ENCODE measurements at places on chromosomes 7 and 10.

DNA sequence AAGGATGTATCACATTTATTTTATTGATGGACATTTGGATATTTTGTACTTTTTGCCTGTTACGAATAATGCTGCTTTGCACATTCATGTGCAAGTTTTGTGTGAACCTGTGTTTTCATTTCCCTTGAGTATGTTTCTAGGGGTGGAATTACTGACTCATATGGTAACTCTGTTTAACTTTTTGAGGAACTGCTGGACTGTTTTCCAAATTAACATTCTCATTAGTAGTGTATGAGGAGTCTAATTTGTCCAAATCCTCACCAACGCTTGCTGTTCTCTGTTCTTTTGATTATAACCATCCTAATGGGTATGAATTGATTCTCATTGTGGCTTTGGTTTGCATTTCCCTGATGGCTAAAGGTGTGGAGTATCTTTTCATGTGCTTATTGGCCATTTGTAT, 3.2 kb downstream of the WDR11 start:
- DNase-seq = no peak

DNA sequence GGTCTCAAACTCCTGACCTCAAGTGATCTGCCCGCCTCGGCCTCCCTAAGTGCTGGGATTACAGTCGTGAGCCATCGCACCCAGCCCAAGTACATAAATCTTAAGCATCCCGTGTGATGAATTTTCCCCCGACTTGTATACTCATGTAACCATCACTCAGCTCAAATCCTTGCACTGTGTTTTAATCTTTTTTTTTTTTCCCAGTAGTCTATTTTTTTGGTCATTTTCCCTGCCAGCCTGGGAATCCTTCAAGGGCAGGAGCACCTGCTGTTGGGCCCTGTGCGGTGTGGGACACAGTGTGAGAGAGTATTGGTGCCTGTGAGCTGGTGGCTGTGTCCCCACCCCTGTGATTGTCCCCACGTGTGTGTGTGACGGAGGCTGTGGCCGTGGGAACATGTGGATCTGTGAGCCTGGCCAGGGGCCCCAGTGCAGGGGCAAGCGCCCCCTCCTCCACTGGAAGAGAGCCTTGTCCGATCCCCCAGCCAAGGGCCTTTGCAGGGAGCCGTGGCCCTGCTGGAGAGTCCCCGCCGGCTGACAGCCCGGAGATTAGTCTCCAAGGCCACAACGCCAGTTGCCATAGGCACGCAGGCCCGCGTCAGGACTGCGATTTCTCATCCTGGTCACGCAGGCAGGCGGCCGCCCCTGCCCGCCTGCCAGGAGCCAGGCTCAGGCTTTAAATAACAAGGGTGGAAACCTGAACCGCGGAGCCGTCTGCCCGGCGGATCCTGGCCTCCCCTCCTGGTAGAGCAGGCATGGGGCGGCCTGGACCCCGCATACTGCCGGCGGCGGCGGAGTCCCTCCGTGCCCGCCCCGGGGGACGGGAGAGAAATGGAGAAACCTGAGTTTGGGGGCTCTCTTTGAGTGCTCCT, 26.5 kb downstream of the GTF2IRD1 start:
- no peak for DNase-seq

GRCh38 chr10:32328499-32328898, 18.5 kb downstream of the EPC1 start:
- no peak for DNase-seq

GRCh38 chr7:7219216-7219615, 36.9 kb downstream of the C1GALT1 start:
- no peak for DNase-seq

- no peak for DNase-seq
These were observed 382.3 kb upstream of the MTPN start for GRCh38 chr7:136359333-136359903.

DNA sequence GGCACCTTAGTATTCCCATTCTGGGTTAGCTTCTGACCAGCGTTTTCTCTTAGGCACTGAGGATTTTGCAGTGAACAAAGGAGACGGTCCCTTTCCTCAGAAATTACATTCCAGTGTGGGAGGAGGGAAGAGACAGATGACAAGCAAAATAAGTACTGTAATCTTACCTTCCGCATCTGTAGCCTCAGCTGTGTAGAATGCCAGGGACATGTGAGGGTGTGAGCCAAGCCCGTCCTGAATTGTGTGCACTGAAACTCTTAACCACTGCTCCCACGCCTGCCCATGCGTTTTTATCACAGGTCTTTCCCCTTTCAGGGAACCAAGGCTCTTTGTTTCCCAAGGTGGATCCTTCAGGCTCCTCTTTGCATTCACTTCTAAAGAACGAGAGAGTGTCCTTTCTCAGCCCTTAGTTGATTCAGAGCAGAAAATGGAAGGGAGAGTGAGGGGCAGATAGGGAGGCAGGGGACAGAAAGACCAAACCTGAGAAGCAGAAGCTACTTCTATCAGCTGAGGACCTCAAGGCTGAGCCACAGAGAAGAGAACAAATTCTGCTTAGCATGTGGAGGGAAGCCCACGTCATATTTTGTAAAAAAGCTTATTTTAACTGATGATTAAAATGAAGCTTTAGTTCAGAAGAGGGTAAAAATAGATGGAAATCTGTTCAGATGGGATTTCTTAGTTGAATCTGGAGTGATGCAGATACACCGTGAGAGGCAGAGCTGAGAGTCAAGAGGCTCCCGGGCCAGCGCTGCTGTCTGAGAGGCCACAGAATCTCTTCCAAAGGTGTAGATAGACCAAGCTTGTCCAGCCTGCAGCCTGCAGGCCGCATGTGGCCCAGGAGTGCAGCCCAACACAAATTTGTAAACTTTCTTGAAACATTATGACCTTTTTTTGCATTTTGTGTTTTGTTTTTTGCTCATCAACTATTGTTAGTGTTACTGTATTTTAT, 122.5 kb downstream of the CCNY start:
- no peak for DNase-seq

DNA sequence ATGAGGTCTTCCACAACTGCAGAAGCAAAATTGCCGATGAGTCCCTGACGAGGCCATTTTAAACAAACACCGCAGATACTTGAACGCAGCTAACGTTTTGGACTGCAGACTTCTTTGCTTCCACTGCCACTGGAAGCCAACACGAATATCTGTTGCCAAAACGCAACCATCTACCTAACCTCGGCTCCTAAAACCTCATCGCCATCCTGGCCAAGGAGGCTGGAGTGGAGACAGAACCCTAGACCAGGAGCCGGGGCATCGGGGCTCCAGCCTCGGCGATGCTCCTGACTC, 493 bp downstream of the WDR91 start:
- DNase-seq = no peak

GRCh38 chr7:28083164-28083997, 97.2 kb downstream of the JAZF1 start:
- no peak for DNase-seq

DNA sequence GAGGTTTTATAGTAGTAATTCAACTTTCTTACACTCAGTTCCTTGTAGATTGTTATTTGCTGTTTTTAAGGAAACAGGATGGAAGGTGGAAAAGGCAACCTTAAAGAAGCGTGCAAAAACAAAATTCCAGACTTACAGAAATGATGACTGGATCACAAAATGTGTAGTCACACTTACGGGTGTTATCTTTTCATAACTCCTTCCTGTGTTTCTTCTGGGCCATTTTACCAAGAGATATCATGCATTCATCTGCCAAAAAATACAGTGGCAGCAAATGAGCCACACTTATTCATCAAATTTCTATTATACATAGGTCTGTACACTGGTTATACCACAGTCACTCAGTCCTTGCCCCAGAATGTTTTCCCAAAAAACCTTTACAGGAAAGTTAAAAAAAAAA, 94.3 kb upstream of the IL6 start:
- no peak for DNase-seq

- no peak for DNase-seq
These were observed 15.9 kb downstream of the TMEM176B start for GRCh38 chr7:150784120-150784736.

DNA sequence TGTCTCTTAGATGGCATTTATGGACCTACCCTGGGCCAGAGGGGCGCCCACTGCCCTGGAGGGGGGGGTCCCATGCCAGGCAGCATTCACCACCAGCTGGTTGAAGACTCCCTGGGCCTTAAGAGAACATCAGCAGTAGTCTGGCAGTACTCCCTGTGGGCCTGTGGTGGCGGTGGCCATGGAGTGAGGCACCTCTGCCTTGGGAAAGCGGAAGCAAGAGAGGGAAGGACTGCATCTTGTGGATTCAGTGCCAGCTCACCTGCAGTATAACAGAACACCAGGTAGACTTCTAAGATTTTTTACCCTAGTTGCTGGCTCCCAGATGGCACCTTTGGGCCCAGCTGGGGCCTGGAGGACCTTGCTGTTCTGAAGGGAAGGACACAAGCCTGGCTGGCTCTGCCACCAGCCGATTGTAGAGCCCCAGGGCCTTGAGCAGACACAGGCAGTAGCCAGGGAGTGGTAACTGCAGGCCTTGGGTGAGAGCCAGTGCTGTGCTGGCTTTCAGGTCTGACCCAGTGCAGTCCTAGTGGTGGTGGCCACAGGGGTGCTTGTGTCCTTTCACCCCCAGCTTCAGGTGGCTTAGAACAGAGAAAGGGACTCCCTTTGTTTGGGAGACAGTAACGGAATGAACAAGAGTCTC, 15.8 kb downstream of the PLAC9 start:
- DNase-seq = no peak

- DNase-seq = no peak
These were observed 15.4 kb downstream of the STAM start for GRCh38 chr10:17659365-17659764.

DNA sequence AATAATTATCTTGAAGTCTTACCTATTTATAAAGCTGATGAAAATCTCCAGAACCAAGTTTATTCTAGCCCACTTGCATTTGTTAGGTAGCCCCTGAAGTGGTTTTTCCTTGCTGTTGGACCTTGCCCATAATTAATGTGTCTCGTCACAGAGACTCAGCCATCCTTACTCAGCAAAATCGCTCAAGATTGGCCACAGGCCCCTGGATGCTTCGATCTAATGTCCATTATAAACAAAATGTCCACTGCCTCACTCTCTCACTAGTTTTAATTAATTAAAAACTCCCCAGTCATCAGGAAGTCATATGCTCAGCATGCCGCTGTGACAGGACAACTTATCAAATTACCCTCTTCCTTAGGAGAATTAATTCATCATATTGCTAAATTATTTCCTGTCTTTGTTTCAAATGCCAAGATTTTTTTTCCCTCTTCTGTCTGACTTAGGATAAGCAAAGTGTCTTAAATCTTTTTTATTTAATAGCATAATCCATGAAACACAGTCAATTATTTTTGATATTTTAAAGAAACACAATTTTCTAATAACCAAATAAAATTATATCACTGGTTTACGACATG, 126.8 kb upstream of the PCLO start:
- DNase-seq = no peak

GRCh38 chr7:132270517-132270916, 305.8 kb downstream of the PLXNA4 start:
- DNase-seq = no peak

DNA sequence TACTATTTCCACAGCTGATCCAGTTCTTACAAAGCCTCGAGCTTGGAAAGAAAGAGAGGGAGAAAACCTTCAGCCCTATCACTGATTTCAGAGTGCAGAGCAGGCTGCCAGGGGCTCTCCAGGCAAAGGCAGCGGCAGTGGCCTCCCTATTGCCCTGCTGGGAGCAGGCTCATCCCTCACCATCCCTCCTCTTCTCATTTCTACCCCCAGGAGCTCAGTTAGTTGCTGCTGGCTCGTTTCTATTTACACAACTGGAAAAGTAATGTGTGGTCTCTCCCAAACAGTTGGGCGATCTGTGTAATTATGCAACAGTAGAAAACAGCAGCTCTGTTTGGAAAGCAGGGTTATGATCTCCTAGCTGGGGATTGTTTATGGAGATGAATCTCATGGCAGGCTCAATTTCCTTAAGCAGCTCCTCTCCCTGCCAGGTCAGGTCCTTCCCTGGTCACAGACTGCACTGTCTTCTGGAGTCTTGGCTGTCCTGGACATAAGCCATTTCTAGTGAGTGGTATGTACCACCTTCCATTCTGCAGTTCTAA, 28.7 kb upstream of the TNS3 start:
- no peak for DNase-seq

DNA sequence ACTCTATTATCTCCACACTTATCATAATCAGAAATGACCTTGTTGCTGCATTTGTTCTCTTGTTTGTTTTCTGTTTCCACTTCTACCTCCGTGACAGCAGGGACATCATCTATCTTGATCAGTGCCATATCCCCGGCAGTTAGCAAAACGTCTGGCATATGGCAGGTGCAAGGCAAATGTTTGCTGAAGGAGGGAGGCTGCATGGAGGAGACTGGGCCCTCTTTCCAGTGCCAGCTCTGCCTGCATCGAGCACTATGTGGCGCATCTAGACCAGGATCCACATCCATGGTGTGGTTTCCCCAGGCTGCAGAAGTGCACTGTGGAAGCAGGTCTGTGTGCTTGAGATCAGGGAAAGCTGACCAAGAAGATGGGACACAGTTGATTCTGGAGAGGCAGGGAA, 181.2 kb downstream of the KCNMA1 start:
- DNase-seq = no peak

GRCh38 chr7:79612022-79612421, 158.6 kb upstream of the MAGI2 start:
- DNase-seq = no peak
